ENCODE measurements at places on chromosomes 3 and 15.

- no peak for DNase-seq
Measured at GRCh38 chr3:15812183-15812582, 14.4 kb upstream of the ANKRD28 start.

DNA sequence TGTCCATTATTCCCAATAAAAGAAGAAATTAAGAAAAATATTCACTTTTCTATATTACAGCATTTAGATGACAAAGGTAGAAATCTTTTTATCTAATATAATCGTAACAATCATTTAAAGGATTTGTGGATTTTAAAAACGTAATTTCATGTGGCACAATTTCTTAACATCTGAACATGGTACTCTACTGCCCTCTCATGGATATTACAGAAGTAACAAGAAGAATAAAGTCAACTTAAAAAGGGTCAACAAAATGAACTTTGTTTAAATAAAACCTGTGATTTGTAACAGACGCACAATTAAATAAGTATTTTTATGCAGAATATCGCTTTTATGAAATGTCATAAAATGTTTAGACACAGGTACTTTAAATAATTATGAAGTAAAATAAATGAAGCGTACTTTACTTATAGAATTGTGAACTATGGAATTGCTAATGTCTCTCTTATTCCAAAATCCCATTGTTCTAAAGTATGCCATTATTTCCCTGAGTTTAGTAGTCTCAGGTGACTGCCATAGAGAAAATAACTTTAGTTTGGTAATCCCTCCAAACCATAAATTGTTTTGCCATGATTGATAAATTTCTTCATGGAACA is 366.8 kb upstream of the ZNF385D start:
- DNase-seq = peak; percentile 2

GRCh38 chr15:36426691-36427090 is 152.7 kb upstream of the CDIN1 start:
- no peak for DNase-seq

DNA sequence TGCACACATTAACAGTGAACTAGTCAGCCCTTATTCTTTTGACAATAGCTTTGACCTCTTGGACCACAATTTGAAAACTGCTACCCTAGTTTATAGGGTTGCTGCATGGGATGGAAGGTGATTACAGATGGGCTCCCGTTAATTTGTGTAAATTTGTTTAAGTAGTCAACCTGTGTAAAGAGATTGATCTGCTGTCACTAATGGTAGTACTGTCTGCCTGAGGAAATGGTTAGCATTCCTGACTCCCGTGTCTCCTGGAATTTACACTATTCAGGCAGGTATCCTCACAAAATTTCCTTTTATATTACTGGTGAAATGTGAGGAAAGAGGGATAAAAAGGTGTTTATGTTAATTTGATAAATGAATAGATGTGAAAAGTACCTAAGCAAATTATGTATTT is 15.3 kb upstream of the EBLN2 start:
- DNase-seq = no peak

- peak; percentile 81 for DNase-seq
Measured at GRCh38 chr3:13018043-13018451, 55.2 kb downstream of the IQSEC1 start.

GRCh38 chr15:28096411-28096669 is 2.8 kb downstream of the OCA2 start:
- no peak for DNase-seq

DNA sequence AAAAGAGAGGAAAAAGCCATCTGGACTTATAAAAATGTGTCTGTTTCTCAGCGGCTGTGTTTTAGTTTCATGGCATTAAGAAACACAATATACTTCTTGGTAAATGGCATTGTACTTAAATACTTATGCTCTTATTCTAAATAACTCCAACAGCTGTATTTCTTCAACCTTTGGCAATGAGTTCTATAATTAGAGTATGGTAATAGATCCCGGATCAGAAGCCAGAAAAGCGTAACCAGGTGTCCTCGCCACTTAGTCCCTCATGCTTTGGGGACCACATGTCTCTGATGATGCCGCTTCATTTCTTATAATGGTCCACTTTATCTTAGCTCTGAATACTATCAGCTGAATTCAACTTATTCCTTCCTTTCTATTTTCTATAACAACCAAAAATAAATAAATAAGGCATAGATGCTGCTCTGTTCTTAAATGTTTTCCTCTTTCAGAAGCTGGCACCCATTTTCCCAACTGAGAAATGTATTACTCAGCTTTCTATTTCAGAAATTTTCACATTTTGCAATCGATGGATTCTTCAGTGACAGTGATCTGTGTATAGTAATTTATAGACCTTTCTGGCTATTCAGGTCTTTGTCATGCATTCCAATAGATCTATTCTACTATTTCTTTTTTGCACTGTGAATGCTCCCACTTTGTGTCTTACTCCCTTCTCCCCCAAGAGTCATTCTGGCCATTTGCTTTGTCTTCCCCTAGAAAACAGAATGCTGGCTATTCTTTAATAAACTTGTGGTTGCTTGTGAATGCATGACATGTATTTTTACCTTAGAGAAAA is 87.6 kb upstream of the KBTBD8 start:
- no peak for DNase-seq

DNA sequence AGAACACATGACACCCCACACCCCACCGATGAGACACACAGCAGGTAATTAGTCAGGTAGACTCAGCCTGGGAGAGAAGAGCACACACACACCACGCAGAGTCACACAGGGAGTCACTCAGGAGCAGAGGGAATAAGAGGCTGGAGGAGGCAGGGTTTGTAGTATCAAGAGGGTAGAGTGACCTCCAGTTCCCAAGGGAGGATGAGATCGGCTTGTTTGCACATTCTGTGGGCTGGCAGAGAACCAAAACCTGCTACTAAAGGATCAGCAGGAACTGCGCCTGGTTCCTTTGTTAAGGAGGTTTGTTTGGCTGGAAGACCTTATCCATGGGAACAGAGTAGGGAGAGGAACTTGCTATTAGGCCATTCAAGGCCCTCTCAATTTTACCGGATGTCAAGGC is 281.4 kb upstream of the SLCO3A1 start:
- DNase-seq = peak; percentile 91

- DNase-seq = no peak
Measured at GRCh38 chr15:58274885-58275284, 136.7 kb downstream of the AQP9 start.

DNA sequence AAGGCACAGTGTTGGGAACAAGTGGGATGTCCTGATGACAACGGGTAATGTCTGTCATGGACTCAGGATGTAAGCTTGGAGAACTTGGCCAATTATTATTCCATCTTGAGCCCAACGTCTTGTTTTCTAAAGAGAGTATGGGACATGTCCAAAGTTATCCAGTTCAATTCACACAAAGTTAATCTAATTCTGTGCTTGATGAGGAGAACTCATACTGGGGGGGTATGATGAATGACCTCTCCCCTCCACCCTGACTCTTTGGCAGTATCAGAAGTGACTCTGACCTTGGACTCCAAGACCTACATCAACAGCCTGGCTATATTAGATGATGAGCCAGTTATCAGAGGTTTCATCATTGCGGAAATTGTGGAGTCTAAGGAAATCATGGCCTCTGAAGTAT is 36.3 kb downstream of the TGM4 start:
- DNase-seq = no peak

- DNase-seq = no peak
Measured at GRCh38 chr3:66378256-66378655, 122.6 kb downstream of the LRIG1 start.

GRCh38 chr3:15258720-15259119 is 52.7 kb downstream of the CAPN7 start:
- DNase-seq = no peak

DNA sequence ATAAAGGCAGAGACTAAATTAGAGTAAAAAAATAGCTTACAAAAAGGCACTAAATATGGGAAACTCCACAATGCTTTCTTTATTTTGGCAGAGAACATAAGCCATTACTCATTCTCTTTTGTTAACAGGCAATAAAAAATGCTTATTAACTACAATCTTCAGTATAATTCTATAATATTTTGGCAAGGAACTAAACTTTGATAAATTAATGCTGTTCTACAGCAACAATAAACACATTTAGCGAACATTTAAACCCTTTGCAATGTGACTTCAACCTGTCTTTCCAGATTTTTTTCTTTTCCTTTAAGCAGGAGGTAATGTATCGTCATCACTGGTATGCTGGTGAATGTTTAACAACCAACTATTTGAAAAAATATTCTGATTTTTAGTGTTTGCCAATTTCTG is 42.2 kb upstream of the POU1F1 start:
- no peak for DNase-seq
